ENCODE measurements at places on chromosomes 11 and 22. TPM values are rescaled to one million over a fixed set of nuclear protein-coding genes. Genes with fewer than 3 reads are reported as not detected.

The KCNK7 gene
- 1.0 TPM for total RNA-seq

The RASL10A gene
- total RNA-seq = 1.5 TPM

The KCNE3 gene
- total RNA-seq = not detected

The LPXN gene
- 131 TPM for total RNA-seq

The CDC42EP1 gene
- not detected for total RNA-seq

The TRIOBP gene
- total RNA-seq = 39.6 TPM

The PLEKHB1 gene
- total RNA-seq = 12.6 TPM

The OR56A1 gene
- not detected for total RNA-seq

The KRTAP5-8 gene
- total RNA-seq = 0.19 TPM

The ZBTB16 gene
- 4.8 TPM for total RNA-seq

The AGBL2 gene
- 6.5 TPM for total RNA-seq

The SCUBE1 gene
- not detected for total RNA-seq

Data from activated naive CD4-positive, alpha-beta T cell treated with anti-CD3 and anti-CD28 coated beads, Interleukin-2, amount 10 ng/mL, durations not matched to agents 5 hours and 36 hours (primary cell).